ENCODE measurements at places on chromosomes 3 and 15.

DNA sequence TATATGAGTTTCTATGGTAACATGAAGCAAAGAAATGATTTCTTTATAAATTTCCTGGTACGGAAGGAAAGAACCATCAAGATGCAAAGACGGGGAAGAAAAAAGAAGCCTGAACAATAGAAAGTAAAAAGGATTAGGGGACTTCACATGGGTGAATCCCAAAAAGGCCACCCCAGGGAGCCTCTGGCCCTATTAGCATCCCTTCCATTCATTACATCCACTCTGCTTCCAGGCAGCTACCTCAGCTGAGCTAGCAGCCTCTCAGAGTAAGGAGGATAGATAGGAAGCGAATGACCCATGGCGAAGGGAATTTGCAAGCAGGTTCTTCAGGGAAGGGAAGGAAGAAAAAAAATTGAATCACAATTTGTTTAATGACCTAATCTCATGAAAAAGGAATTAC, 81.6 kb downstream of the GABRB3 start:
- no peak for DNase-seq

DNA sequence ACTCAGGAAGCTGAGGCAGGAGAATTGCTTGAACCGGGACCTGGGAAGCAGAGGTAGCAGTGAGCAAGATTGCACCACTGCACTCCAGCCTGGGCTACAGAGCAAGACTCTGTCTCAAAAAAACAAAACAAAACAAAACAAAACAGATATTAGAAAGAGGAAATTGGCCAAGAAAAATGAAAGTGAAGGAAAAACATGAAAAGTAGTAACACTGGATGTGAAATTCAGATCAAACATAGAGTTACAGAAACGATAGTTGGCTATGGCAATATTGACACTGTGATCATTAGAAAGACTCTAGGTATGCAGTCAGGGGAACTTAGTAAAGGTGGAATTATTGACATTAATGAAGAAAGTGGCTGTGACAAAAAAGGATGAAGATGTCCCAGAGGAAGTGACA, 13.2 kb upstream of the TIPARP start:
- DNase-seq: no peak

- no peak for DNase-seq
Measured at GRCh38 chr3:155938409-155938808, 68.0 kb downstream of the GMPS start.

DNA sequence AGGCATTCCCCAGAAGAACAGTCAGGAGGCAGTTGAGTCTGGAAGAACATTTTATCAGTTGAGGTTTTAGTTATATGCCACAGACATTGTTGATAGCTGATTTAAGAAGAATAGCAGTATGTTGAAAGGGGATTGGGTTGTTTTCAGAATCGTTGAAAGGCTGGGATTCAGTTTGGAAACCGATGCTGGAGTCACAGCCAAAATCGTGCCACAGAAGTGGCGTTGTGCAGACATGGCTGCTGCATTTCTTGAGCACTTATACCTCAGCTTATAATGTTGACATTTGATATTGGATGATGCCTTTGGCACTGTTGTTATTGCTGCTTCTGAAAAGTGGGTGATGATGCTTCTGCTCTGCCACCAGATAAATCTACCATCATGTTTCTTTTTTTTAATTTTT, 16.1 kb downstream of the SLMAP start:
- no peak for DNase-seq

GRCh38 chr15:47993051-47993450, 127.7 kb upstream of the SLC24A5 start:
- DNase-seq: no peak

DNA sequence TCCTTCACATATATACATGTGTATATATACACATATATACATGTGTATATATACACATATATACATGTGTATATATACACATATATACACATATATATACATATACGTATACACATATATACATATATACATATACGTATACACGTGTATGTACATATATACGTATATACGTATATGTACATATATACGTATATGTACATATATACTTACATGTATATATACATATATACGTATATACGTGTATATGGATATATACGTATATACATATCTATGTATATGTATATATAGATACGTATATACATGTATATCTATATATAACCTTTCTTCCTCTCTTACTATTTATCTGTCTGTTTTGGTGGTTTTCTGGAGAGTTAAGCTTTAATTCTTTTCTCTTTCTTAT, 114.8 kb downstream of the NR2E3 start:
- no peak for DNase-seq

- DNase-seq: no peak
Measured at GRCh38 chr3:103025880-103026279, 591.1 kb downstream of the ZPLD1 start.

- DNase-seq: no peak
Measured at GRCh38 chr3:64390893-64391292, 165.6 kb upstream of the PRICKLE2 start.

DNA sequence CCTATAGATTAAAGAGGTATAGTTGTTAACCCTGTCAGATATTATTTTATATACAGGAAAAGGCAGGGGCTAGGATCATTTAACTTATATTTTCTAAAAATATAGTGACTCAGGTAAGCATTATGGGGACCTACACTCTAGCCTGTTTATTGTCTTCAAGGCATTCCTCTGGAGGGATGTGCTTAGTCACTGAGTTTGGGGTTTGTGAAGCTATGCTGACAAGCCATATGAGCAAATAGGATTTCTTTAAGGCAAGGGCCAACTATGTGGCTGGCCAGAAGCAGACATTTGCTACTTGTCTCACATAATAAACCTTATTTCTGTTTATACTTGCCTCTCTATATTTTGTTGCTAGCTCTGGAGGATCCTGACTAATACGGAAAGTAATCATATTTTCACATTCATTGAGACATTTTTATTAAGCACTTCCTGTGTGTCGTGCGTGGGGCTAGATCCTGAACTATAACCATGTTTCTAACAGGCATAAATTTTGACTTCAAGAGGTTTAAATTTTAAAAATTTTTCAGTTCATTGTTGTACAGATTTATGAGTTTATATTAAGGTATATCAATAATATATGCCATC, 153.4 kb downstream of the OTOL1 start:
- no peak for DNase-seq

- DNase-seq: no peak
Measured at GRCh38 chr3:115838786-115839185, 215.5 kb downstream of the GAP43 start.

- DNase-seq: no peak
Measured at GRCh38 chr3:189577050-189577951, 53.9 kb upstream of the TP63 start.

- no peak for DNase-seq
Measured at GRCh38 chr3:12369029-12369428, 80.2 kb downstream of the PPARG start.
